Right ventricle myocardium superior (tissue), 1 donor: ENCODE measurements at places on chromosomes 6 and 20. TPM values are rescaled to one million over a fixed set of nuclear protein-coding genes. Genes with fewer than 3 reads are reported as not detected.

The ARID1B gene
- 49.2 TPM for total RNA-seq

- no peak for DNase-seq
These were observed 68.4 kb upstream of the NOX3 start for GRCh38 chr6:155523821-155524651.

DNA sequence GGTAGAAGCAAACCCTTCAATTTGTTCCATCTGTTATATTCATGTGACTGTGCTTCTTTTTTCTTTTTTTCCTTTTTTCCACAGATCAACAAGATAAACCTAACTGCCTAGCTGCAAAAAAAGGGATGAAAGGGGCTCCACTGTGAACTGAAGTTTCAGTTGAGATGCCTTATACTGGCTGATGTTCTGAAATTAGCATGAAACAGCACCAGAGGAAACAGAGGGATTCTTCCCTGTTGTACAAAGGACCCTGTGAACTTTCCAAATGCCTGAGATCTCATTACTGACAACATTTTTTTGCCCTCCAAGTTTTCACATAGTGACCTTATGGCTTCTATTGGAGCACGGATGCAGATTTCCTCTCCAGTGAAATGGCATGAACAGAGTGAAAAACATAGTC lies 302.7 kb upstream of the TFAP2D start:
- no peak for DNase-seq

DNA sequence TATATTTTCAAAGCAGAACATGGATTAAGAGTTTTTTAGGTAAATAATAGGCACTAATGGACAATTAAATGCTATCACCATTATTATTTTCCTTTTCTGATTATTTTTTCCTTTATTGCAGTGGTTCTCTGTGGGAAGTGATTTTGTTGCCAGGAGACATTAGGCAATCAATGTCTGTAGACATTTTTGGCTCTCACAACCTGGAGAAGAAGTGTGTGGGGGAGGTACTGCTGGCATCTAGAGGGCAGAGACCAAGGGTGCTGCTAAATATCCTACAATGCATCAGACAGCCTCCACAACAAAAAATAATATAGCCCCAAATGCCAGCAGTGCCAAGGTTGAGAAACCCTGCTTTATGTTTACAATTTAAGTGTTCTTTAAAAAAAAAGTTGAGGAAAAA lies 8.3 kb downstream of the IFNGR1 start:
- no peak for DNase-seq

GRCh38 chr6:138521790-138522189 lies 22.5 kb upstream of the NHSL1 start:
- no peak for DNase-seq

DNA sequence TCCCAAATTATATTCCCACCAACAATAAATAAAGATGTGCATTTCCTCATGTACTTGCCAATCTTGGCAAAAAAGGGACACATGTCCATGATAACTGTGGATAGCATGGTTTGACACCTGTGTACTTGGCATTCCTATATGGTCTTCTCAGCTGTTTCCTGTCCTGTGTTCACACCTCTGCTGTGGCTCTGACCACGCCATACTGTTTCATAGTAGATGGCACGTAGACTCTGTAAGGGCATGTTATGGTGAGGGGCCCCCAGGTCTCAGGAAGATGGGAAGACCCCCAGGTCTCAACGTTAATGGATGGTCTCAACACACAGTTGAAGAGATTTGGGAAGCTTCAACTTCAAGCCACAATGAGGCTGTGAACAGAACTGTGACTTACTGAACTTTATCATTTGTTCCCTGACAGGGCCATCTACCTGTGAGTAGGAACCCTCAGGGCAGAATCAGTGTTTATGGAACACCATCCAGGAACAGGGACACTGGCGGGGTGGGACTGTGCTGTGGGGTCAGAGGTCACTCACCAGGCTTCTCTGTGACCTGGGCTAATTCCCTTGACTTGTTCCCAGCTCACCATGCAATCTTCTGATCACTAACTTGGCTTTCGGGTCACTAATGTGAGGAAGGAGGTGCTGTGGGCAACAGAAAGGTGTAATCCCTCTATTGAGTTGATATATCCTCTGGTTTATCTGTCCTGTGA lies 11.8 kb downstream of the ZBTB24 start:
- DNase-seq, result no peak

The FAM83C gene
- not detected for total RNA-seq

The WFDC12 gene
- total RNA-seq, result not detected

DNA sequence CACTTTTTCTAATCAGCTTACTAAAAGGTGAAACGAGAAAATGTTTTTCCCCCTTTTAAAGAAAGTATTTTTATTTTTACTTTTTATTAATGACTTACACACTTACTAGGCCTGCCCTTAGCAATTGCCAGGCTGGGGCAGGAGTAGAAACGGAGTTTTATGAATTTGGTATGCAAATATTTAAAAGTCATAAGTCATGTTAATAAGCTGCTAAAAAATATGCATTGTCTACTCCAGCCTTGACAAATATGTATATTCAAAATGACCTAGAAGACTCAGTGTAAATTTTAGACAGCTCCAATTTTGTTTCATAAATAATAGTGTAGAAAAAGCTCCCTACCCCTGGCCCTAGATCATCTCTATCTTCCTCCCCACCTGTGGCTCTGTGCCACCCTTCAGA lies 17.5 kb upstream of the TGM6 start:
- DNase-seq, result no peak

The PLCB1 gene
- 6.3 TPM for total RNA-seq

DNA sequence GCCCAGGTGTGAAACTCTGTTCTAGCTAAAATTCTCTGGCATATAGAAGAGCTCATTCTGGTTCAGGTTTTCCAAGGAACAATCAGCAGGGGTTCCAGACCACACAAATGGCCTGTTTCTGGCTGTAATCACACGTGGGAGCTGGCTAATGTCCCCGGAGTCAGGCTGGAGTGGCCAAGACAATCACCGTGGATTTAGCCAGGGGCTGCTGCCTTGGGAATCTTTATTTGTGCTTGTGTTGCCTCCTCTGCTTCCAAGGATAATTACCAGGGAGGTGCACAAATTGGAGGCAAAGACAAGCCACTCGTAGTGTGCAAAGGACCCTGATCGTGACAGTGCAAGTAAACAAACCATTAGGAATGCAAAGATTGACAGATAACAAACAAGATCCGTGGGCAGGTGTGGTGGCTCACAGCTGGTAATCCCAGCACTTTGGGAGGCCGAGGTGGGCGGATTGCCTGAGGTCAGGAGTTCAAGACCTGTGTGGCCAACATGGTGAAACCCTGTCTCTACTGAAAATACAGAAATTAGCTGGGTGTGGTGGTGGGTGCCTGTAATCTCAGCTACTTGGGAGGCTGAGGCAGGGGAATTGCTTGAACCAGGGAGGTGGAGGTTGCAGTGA lies 77.3 kb downstream of the KCNB1 start:
- DNase-seq, result no peak

The C20orf144 gene
- total RNA-seq, result not detected
